ENCODE measurements at places on chromosomes 13 and 19.

- no peak for DNase-seq
Measured at GRCh38 chr13:73223372-73223781, 164.6 kb downstream of the KLF5 start.

DNA sequence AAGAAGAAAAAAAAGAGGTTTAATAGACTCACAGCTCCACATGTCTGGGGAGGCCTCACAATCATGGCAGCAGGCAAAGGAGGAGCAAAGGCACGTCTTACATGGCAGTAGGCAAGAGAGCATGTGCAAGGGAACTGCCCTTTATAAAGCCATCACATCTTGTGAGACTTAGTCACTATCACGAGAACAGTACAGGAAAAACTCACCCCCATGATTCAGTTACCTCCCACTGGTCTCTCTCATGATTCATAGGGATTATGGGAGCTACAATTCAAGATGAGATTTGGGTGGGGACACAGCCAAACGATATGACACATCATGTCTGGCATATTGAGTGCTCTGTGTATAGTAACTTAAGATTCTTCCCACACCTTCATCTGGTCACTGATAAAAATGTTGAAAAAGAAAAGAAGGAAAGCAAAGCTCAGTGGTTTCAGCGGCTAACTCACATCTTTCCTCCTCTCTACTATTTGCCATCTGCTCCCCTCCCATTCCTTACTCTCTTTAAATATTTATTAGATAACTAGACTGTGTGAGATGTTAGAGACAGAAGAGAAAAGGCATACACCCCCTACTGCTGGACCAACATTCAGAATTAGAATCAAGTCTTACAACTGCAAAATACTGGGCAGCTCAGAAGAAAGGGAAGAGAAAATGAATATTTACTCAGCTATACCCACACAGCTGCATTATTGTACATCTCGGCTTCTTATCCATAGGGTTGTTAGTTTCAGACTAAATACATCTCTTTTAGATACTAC, 60.1 kb upstream of the AKAP11 start:
- DNase-seq, result peak; percentile 4

GRCh38 chr13:88288326-88288725, 617.2 kb downstream of the SLITRK5 start:
- no peak for DNase-seq

- no peak for DNase-seq
Measured at GRCh38 chr19:44745341-44745831, 3.1 kb upstream of the BCL3 start.

DNA sequence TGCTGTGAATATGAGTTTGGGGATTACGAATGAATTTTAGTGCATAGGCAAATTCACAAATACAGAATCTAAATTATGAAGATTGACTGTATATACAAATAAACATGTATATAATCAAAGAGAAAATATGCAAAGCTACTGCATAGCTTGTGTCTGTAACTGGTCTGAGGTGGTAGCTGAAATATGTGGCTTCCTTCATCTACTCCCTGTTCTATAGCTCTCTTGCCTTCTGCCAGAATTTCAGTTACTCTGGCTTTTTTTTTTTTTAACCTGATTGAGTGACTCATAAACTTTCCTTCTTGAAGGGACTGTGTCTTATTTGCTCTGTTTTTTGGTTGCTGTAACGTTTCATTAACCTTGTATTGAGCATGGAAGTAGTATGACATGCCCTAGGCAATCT, 26.6 kb downstream of the DNAJC3 start:
- peak; percentile 22 for DNase-seq

- no peak for DNase-seq
Measured at GRCh38 chr19:55700813-55701212, 25.8 kb downstream of the EPN1 start.

DNA sequence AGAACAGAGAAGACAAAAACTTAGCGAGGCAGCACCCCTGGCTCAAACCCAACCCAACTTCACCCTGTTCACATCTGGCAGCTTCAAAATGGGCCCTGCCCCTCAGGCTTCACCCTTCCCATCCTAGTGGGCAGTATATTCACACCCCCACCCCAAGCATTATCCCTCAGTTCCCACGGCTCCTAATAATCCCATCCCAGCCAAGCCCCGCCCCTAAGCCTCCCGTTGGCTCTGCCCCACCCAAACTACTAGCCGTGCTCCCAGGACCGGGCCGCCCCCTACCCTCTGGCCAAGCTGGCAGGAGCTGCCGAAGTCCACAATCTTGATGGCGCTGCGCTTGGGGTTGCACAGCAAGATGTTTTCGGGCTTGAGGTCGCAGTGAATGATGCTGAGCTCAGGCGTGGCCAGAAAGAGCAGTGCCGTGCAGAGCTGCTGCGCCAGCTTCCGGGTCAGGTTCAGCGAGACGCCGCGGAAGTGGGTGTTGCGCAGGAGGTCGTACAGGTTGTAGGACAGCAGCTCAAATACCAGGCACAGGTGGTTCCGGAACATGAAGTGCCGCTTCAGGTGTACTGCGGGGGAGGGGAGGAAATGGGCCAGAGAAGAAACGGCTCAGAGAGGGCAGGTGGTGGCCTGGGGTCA, 5.8 kb downstream of the DYRK1B start:
- no peak for DNase-seq

DNA sequence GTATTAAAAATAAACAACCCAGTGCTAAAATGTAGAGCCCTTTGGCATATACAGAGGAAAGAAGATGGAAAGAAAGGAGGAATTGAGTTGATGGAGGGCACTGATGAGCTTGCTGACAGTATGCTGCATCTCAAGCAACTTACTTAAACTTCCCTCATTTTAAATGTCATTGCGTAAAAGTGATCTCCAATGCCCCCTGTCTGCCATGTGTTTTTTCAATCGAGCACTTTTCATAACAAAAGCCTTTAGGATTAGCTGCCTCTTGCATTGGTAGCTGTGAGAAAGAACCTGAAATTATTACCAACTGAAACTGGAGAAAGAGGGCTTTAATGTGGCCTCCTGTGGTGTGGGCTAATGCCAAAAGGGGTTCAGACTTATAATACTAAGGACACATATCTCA, 541.6 kb downstream of the SUCLA2 start:
- peak; percentile 51 for DNase-seq

DNA sequence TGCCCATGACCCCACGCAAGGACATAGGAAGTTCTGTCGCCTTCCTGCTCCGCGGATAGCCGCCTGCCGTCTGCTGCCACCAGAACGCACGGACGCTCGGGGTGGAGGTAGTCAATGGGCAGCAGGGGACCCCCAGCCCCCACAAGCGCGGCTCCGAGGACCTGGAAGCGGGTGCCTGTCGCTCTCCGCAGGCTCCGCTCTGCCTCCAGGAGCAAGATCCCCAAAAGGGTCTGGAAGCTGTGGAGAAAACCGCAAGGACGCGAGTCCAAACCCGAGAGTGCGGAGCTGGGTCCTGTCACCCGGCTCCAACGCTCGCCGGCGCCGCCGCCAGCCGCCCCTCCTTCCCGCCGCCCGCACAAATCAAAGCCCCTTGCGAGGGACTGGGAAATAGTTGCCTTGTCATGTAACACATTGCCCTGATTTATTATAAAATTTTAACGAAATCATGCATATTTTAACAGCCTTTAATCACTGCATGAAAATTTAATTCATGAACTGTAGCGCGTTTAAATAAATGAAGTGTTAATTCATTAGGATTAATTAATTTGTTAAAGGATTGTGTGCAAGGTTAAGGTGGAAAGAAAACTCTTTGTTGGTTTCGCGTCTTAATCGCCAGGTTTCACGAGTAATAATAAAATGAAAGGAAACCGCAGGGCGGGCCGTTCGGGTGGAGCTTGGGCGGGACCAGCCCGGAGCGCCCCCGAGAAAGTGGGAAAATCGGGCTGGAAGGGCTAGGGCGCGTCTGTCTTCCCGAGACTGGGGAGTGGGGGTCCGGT, 5.5 kb upstream of the POU4F1 start:
- no peak for DNase-seq

DNA sequence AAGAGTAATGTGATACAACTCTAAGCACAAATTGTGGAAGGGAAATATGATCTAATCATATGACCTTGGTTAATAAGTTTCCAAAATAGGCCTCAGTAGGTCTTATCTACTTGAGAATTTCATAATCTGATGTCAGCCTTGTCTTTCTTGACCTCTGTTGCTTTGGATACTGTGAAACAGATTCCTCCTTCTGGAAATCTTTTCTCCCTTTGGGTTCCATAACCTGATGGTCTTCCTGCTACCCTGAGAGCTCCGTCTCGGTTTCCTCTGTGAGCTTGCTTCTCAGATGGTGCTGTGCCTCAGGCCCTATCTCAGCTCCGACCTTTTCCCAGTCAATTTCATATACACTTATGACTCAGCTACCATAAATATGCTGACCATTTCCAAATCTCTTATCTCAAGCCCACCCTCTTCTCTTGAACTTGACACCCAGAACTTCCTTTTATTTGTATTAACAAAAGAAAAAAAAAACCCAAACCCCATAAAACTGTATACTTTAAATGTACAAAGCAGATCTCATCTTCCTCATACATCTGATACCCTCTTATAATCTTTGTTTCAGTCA, 6.4 kb upstream of the SLC46A3 start:
- DNase-seq, result peak; percentile 42

- DNase-seq, result no peak
Measured at GRCh38 chr19:53357821-53358581, 7.5 kb upstream of the ZNF525 start.

GRCh38 chr13:41193469-41193868, 900 bp downstream of the KBTBD7 start:
- no peak for DNase-seq

GRCh38 chr19:37304190-37304883, 66.6 kb upstream of the ZNF527 start:
- no peak for DNase-seq

DNA sequence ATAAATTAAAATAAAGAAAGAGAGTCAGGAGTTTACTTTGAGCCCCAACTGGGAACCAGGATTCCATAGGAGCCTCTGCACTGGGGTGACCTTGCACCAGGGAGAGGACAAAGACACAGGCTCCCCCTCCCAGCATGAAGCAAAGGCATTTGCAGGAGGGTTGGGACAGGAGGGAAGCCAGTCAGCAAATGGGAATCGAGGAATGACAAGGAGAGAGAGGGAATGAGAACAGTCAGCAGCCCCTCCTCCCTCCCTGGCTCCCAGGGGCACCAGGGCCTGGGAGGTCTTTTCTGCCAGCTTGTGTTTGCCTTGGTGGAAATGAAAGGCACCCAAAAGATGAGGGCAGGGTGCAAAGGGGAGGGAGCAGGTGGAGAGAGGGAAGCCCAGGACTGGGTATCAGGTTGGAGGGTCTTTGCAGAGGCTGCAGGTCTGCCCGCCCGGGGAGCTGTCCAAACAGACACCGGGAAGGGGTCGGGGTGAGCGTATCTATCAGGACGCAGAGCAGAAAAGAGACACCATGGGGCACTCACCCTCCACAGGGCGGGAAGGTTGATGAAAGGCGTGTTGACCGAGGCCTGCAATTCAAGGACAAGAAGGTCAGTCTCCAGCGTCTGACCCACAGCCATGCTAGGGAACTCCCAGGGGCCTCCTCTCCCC, 3.8 kb downstream of the SBSN start:
- no peak for DNase-seq

DNA sequence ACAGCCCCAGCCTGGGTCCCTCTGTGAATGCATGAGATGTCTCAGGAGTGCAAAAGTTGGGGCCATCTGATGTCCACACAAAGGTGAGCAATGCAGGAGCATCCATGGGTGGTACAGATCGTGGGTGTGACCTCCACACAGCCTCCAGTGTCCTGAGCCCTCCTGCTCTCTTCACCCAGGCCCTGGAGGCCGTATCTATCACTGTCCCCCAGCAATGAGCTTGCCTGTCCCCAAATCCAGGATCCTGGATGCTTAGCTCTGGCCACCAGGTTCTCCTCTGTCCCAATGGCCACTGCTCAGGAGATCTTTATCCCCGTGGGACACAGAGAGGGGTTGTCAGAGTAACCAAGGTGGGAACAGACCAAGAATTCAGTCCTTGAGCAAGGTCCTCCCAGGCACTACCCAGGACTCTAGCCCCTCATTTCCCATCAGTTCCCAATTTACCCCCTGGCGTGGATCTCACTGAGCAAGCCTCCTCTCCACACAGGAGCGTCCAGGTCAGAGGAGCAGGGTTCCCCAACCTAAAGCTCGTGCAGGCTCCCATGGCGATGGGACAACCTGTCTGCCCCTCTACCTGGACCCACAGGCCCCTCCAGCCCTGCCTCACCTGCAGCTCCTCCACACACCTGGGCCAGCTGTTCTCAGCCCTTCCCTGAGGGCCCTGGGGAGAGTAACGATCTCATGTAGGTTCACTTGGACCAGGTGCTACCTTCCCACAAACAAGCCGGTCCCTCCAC, 11.3 kb downstream of the CEACAM21 start:
- no peak for DNase-seq

- DNase-seq, result peak; percentile 71
Measured at GRCh38 chr13:48978942-48979601, 3.4 kb downstream of the FNDC3A start.

GRCh38 chr19:19223636-19224035, 11.9 kb downstream of the NCAN start:
- DNase-seq, result no peak

DNA sequence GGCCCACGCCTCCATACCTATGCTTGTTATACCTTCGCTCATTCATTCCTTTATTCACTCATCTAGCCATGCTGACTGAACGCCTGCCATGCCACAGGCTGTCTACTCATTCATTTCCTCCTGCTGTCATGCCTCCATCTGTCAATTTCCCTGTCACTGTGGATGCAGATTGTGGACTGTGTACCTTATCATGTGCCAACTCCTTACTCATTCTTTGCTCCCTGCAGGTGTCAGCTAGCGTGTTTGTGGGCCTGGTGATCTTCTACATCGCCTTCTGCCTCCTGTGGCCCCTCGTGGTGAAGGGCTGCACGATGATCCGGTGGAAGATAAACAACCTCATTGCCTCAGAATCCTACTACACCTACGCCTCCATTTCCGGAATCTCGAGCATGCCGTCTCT, 4.1 kb upstream of the PSMD8 start:
- no peak for DNase-seq

DNA sequence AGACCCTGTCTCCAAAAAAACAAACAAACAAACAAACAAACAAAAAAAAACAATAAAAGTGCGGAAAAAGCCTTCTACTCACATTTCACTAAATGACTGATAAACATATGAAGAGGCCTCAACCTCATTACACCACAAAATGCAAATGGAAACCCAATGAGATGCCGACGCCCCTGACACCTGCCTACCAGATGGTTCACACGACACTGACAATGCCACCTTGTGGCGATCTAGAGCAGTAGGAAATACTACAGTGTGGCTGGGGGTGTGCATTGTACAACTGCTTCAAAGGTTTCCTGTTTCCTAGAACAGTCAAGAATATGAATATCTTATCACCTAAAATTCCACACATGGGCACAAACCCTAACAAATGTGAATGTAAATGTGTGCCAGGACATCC, 14.0 kb downstream of the SCGB2B2 start:
- DNase-seq, result peak; percentile 74

DNA sequence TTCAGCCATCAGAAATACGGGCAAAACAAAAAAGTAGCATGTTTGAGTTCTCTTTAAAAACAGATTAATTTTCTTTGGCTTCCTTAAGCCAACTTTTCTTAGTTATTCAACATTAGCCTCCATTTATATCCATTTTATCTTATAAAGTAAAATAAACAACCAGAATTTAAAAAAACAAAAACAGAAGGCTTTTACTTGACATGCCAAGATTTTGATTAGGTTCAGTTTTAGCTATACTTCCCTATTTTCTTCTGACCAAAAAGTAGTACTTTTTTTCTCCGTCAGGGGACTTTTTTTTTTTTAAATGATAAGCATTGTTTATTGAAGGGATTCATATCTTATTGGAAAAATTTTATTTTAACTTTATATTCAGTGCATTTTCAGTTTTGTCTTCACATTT, 18.1 kb downstream of the RNASEH2B start:
- peak; percentile 52 for DNase-seq
